NCI-H187 (cell line): ENCODE measurements at places on chromosomes 4 and X.

DNA sequence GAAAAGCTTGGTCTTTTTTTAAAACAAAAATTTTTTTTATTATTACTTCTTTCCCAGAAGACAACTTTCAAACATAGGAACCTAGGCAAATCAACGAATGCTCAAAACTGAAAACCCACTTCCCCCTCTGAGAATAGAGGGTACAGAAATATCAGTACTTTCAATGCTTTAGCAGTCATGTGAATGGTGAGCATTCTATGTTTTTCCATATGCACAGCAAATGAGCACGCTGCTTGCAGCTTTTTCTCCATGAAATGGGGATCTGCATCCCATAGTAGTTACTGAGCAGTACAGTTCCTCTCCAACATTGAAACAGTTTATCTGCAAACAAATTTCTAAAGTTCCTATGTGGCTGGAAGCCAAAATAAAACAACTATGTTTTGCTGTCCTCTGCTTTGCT is 108.4 kb upstream of the BMP2K start:
- DNase-seq = no peak

DNA sequence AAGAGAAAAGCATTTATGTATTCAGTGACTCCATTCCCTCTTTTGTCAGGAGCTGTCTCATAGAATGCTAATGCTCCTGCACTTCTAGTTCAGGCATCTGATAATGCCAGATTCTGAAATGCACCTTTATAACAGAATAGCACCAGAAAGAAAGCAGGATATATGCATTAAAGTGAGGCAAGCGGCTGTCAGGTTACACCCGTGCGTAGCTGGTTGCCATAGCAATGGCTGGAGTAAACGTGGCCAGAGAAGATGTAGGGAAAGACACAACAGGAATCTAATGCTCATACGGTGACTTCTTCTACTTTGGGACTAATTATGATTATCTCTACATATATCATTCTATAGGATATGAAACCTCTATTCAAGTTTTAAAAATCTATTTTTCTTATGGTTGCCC is 5.9 kb downstream of the EMCN start:
- DNase-seq = no peak

GRCh38 chr4:182213004-182213403 is 30.2 kb upstream of the TENM3 start:
- no peak for DNase-seq

DNA sequence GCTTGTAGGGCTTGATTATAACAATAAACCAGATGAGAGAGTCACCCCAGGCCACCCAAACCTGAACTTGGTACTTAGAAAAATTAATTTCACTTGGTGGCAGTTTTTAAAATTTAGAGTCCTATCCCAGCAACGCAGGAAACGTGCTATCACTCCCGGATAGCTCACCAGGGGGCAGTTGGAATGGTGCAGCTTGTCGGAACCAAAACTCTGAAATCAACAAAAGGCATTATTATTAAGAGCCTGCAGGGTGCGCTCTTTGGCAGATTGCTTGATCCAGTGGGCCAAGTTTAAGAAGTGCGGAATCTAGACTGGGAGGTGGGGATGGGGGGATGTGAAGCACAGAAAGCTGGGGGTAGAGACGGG is 2.4 kb downstream of the FRAS1 start:
- peak; percentile 89 for DNase-seq

DNA sequence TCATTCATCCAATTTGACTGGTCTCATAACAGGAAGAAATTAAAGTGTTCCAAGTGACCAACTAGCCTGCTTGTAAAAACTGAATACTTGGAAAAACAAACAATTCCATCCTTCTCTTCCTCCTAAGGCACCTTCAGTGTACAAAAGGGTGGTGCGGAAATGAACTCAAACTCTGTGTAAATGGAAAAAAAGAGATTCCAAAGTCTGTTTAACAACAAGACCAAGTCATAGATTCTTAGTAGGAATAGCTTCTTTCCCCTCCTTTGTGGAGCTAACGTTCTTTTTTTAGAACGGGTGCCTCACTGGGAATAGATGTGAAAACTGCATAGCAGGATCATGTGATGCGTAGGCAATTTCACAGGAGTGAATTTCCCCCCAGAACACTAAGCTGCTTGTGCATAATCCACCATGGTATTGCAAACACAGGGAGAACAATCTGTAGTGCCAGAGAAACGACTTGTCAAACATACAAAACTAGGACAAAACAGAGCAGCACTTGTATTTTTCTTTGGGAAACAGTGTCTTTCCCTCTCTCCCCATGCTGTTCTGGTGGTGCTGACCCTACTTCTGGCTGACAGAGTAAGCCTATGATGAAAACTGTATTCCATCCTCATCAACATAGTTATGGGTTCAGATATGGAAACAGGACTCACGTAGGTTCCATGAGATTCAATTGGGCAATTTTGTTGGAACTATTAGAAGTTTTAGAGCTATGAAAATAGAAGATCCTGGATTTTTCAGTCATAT is 13.2 kb upstream of the SOD3 start:
- no peak for DNase-seq

DNA sequence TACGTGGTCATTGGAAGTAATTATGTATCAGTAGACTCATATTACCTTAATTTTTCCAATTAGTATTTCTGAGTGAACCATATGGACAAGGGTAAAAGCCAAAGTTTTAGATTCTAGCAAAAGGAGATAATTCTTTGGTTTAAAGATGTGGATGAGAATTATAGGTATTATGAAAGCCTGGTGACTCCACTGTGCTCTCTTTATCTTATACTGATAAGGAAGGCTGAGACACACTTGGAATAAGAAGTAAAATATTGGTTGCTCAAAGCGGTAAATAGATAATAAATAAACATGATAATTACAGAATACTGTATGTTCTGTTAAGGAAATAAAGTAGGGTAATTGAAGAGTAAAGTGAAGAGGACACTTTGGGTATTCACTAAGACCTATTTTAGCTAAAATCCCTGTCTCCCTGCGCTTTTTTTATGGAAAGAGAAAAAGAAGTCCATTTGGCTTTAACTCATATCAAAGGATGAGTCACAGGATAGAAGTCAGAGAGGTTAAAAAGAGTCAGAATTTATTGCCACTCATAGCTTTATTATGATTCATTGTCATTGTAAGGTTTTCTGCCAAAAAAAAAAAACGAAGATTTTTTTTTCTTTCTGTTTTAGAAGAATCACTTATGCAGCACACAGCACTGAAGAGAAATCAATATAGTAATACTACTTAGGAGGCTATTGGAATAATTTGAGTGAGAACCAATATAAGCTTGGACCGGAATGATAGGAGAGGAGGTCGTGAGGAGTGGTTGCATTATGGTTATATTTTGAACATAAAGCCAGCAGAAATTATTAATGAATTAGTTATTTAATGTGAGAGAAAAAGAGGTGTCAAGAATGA is 2463.1 kb downstream of the ARAP2 start:
- no peak for DNase-seq

GRCh38 chr4:47373709-47374108 is 89.8 kb downstream of the COMMD8 start:
- no peak for DNase-seq

DNA sequence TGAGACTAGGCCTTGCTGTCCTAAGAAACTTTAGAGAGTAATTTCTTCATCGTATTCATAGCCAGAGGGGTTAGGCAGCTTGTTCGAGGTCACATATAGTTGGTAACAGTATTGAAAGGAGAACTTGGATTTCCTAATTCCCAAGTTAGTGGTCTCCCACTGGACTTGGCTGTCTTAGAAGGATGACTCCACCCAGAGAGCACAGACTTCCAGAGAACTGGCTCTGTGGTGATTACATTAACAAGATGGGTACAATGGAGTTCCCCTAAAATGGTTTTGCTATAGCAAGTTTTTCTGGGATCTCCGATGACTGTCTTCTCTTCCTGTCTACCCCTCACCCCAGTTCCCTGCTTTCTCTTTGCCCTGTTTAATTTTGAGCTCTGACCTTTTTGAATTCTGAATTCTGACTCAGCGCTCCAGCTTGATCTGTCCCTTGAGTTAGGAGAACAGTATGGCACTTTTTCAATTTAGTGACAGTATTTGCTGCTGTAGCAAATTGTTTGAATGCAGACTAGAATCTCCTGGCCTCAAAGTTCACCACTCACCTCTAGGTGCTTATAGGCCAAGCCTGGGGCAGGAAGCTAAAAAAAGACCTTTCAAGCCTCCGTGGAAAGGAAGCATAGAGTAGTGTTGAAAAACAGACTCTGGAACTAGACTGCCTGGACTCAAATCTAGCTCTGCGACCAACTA is 6.9 kb downstream of the MSN start:
- DNase-seq = no peak

DNA sequence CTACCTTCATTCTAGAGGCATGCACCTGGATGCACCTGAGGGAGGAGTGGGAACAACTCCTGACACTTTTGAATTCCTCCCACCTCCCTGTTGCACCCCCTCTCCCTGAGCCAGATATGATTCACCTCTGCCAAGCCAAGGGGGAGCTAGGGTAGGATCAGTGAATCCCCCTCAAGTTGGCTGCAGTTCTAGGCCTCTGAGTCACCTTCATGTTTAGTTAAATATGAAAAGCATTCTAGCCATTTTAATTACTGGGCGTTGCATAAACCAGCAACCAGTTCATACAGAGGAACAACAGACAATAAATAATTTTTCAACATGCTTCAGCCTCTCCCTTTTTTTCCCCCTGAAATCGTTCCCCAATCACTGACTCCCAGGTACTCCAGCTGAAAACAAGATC is 1440.2 kb downstream of the ADGRL3 start:
- no peak for DNase-seq

DNA sequence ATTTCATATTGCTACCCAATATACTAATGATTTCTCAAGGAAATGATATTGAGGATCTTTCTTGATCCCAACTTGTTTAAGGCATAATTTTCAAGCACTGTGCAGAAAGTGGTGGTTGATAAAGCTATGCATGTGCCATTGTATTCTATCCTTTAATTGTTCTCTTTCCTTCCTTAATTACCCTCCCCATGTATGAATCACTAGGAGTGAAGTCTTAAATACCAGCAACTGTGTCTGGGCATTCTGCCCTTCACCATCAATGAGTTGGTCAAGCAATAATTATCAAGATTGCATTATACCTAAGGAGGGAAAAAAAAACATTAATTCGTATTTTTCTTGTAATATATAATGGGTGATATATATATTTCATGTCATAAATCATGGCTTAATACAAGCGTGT is 111.8 kb upstream of the FRMPD4 start:
- DNase-seq = no peak

- DNase-seq = no peak
These were observed 8.2 kb upstream of the EFNB1 start for GRCh38 chrX:68820476-68821110.

DNA sequence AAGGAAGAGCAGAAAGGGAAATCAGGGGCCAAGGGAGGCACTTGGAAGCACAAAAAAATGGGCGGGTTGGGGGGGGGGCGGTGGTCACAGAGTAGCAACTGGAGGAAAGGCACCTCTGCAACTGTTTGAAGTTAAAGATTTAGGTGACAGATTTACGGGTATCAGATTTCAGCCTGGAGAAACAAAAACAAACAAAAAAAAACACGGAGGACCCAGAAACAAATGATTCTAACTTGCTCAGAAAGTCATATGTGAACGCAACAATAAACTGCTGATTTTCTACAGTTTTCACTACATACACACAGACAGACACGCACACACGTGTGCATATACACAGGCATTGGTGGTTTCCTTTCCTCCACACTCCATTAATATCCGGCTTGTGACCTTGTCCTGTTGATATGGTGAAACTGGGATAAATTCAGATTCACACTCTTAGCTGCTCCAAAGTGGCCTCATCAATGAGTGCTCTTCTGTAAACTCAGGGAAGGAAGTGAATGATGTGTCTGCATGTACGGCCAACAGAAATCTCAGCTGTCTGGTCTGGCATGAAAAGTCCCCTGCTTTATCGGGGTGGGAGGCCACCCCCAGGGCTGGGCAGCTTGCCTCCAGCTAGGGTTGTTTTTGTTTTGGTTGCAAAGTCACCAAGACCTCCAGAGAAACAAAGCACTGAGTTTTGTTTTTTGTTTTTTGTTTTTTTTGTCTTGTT is 54.3 kb downstream of the CHST7 start:
- no peak for DNase-seq

- DNase-seq = no peak
These were observed 55.8 kb downstream of the CASP3 start for GRCh38 chr4:184593461-184593860.

GRCh38 chrX:40784516-40785151 is 49.3 kb upstream of the MED14 start:
- DNase-seq = no peak

DNA sequence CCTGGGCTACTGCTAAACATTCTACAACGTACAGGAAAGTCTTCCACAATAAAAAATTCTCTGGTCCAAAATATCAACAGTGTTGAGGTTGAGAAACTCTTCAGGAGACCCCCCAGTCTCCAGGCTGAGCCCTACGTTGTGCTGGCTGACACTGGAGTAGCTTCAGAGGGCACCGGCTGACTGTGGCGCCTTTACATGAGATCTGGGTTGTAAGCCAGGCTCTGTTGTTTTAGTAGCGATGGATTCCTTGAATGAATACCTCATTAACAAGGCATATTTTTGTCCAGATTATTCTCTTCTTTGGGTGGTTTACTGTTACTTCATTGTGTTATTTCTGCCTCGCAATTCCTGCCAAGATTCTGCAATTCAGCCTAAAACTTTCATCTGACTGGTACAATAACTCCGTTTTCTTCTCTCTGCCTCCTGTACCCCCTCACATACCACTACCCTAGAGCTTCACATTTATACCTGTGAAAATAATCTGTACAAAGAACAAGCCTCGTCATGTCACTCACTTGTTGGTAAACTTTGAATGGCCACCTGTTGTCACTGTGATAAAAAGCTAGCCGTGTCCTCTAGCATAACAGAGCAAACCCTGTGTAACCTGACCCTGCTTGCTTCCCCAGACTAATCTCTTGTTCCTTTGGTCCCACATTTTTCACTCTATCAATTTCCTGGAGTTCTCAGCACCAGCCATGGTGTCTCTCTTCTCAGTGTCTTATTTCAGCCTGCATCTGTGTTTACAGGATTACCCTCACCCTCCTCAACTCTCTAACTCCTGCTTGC is 1476.1 kb upstream of the TENM3 start:
- DNase-seq = no peak

DNA sequence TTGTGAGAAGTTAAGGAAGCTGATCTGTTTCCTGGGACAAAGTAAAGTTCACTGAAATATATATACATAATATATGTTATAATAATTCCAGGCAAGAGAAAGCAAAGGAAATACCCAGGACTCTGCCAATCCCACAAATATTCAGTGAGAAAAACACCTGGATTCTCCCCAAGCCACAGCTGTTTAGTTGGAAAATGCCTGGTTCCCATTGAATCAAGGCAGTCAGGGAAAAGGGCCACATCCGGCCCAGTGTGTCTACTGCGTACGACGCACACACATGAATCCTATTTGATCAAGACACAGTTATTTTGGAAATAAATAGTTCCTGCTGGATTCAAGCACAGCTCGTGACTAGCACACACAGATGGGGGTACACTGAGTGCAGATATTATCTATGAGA is 6.3 kb upstream of the DCHS2 start:
- no peak for DNase-seq

- no peak for DNase-seq
These were observed 31.9 kb downstream of the NSG1 start for GRCh38 chr4:4418676-4419390.

DNA sequence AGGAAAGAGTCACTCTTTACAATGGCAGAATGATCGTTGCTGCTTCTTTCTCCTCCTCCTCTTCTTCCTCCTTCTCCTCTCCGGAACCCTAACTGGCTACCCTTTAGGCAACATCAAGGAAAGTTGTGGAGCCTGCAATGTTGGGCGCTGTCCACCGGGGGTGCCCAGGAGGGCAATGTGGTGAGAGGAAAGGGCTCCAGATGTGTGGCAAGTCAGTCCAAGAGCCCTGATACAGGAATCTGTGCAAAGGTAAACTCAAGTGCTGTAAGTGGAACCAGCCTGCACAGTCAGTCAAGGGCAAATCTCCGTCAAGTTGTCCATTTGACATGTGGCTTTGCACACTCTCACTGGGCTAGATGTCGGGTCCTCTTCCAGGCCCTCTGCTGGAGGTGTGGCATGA is 2.8 kb downstream of the RTL5 start:
- no peak for DNase-seq
